ENCODE measurements at places on chromosomes 6 and 20.

GRCh38 chr20:550611-551010, 7.0 kb upstream of the CSNK2A1 start:
- no peak for DNase-seq

DNA sequence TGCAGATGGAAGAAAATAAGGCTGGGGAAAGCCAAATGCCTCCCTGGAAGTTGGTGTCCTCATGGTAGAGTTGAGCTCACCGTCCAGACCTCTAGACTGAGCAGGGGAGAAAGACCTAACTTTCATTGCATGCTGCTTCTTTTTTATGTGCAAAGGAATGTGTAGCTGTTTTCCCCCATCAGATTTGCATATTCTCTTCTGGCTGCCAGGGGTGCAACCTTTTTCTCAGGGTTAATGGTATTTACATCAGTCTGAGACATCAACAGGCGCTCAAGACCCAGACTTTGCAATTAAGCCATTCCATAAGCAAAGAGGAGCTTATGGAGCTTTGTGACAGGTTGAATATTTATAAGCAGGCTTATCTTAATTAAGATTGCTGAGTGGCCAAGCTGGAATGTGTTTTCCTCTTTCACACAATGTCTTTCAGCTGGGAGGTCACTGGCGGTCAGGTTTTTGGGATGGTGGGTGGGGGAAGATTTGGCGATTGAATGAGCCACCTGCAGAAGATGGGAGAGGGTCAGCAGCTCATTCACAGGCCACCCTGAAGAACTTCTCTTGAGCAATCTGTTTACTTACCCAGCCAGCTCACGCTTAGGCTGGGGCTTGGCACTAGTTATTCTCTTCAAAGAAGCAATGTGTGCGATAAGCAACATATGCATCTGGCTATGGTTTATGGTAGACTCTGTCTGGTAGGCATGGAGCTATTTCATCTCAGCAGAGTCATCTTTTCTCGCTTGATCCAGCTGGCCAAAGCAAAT, 88.6 kb downstream of the SCP2D1 start:
- DNase-seq: no peak

DNA sequence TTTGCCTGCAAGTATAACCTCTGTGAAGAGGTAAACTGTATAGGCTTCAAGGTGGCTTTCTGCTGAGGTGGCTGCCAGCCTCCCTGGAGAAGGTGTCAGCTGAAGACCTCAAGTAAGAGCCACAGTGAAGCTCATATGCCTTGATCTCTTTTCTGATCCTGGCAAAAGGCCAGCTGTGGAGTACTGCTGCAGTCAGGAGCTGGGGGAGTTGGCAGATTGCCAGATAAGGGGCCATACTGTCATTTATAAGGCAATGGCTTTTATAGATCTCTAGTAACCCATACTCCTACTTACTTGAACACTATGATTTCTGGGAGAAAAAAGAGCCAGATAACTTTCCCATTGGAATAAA, 8.8 kb upstream of the CEP85L start:
- DNase-seq: no peak

- no peak for DNase-seq
Measured at GRCh38 chr20:1696521-1697209, 39.1 kb upstream of the SIRPG start.

DNA sequence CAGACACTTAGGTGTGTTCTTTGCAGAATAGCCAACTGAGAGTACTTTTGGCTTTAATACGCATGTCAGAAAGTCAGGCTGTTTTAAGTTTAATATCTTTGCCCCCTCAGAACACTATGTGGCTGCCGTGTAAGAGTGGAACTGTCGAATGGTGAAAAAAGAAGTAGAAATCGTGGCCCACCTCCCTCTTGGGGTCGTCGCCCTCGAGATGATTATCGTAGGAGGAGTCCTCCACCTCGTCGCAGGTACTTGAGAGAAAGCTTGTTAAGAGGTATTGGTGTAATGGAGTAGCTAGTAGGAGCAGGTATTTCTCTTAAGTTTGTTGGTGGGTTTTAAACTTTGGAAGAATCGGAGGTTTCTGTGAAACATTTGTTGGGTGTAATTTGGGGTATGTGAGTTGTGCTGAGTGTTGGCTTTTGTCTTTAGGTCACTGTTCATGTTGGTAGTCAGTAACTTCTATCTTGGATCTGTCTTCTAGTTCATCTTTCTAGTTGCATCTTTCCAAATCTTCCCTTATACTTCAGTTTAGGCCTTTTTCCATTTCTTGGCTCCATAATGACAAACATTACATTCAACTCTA, 4.7 kb downstream of the SRSF3 start:
- no peak for DNase-seq

DNA sequence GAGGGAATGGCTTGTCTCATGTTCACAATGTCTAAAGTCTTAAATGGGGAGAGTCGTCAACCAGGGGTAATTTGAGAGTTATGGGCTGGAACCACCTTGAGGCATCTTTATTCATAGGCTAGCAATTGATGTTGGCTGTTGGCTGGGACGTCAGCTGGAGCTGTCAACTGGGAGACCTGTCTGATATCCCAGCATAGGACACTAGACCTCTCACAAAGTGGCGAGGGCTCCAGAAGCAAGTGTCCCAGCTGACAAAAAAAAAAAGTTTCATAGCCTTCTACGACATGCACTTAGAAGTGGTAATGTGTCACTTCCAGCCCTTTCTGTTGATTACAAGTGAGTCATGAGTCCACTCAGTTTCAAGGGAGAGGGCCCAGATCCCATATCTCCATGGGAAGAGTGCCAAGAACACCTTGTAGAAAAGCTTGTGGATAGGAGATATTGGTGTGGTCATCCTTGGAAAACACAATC, 278.0 kb downstream of the ESR1 start:
- DNase-seq: no peak

All from activated CD4-positive, alpha-beta T cell treated with anti-CD3 and anti-CD28 coated beads, Interleukin-2, amount 50 U/mL, for 16 hours (primary cell).